Stimulated activated CD8-positive, alpha-beta memory T cell treated with anti-CD3 and anti-CD28 coated beads, Interleukin-15, amount 100 ng/mL, for 1 hour (primary cell): ENCODE measurements at places on chromosomes 3 and 15.

- no peak for DNase-seq
Observed at GRCh38 chr15:73751511-73751898, 1.6 kb downstream of the INSYN1 start.

DNA sequence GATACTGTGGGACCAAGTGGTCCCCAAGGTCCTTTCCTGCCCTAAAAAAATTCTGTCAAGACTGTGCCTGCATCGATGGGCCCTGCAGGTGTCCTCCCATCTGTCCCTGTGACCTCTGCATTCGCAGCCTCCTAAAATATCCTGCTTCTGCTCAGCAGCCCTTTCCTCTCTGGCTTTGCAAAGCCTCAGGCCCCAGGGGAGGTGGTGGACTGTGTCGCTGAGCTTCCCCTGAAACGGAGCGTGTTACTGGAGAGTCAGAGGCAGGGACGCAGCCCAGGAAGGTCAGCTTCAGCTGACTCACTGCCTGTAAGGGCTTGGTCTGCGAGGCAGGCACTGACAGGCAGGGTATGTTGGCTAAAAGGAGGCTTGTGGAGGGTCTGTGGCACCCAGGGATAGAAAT lies 110.0 kb downstream of the RAB11A start:
- no peak for DNase-seq

DNA sequence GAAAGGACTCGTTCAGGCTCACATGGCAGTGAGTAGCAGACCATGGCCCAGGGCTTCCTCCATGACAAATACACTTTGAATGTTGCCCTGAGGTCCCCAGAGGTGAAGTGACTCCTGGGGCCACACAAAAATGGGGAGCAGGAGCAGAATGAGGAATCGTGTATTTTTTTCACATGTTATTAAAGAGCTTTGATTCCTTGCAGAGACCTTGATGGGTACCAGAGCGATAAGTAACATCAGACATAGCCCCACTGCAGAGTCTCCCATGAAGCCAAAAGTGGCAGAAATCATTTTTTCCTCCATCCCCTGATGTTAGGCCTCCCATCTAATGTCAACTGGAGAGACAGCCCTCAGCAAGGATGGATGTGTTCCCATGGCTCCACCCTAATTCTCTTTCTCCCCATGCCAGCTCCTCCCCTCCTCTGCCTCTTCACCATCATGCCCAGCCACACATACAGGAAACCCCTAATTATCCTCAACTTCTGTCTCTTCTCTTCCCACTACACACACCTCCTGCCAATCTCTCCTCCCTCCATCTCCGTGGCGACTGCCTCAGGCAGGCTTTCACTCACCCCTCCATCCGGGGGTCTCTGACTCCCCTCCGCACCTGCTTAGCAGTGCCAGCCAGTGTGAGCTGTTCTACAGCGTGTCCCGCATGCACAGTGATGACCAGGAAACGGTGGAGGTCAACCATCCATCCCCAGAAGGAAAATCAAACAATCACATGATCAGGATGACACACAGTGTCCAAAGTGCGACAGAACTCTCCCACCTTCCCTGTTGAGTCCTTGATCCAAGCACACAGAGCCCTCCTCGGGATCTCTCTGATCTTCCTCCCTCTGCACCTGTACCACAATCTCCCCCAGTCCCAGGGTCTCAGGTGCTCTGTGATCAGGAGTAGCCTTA lies 7.1 kb upstream of the SSUH2 start:
- DNase-seq = no peak

GRCh38 chr3:124258057-124258500 lies 266.2 kb upstream of the ROPN1 start:
- DNase-seq = no peak

GRCh38 chr3:53346514-53346913 lies 829 bp downstream of the DCP1A start:
- no peak for DNase-seq

- DNase-seq = no peak
Observed at GRCh38 chr3:64047787-64048186, 24.5 kb upstream of the PSMD6 start.

DNA sequence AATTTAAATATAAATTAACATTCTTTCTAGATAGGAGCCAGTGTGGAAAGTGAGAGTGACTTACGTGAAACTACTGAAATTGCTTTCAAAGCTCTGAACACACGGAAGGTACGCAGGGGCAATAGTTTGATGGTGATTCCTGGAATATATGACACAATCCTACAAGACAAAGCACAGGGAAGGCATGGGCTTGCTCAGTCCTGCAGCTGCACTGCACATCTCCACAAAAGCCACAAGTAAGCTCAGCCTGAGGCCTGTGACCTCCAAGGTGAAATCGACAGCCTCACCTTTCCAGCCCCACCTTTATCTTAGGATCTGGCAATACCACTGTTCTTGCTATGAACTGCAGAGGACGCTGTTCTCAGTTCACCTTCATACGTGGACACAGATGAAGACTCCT lies 109.3 kb upstream of the SCN10A start:
- no peak for DNase-seq
